Left ventricle myocardium inferior (tissue), 1 donor: ENCODE measurements at places on chromosomes 1 and 21. TPM values are rescaled to one million over a fixed set of nuclear protein-coding genes. Genes with fewer than 3 reads are reported as not detected.

The LCE2A gene
- not detected for total RNA-seq

The TMED5 gene
- total RNA-seq, result 44.0 TPM

DNA sequence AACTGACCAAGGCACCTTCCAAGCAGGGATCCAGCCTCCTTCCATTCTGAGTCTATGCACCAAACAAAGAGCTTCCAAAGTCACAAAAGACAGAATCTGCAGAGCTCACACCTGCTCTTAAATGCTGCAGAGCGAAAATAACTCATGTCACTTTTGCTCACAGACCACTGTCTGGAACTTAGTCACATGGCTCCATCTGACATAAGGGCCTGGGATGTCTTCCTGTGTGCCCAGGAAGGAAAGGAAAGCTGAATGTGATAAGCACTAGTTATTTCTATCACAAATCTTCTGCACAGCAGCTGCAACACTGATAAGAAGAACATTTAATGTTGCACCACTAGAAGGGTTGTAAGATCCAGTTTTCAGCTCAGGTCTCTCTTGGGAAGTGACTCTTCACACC lies 39.5 kb upstream of the SGIP1 start:
- DNase-seq, result no peak

- no peak for DNase-seq
These were observed 919 bp downstream of the CTSS start for GRCh38 chr1:150764617-150765101.

GRCh38 chr1:165570078-165570477 lies 26.3 kb downstream of the LRRC52 start:
- no peak for DNase-seq

- no peak for DNase-seq
These were observed 4.6 kb downstream of the FDPS start for GRCh38 chr1:155313261-155313660.

GRCh38 chr1:101079341-101079740 lies 53.8 kb upstream of the DPH5 start:
- no peak for DNase-seq

DNA sequence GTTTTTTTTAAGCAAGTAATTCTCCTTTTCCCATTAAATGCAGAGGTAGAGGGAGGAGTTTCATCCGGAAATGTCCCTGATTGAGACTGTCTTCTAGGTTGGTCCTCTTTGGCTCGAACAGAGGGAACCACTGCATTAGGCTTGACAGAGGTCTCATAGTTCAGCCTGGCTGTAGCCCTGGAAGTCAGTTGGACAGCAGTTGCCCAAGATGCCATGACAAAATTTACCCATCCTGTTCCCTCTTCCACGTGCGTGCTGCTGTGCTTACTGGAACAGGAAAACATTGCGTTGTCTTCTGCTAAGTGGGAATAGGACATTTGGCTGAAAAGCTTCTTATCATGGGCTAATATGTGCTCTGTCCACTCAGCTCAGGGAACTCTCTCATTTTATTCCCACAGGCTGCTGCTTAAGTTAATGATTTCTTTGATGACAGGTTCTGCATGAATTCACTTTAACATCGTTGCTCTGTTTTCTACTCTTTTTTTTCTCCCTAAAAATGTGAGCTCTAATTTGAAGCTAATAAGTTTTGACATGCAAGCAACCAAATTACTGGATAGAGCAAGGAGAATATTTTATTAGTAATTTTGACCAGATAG lies 18.0 kb downstream of the KCNK1 start:
- no peak for DNase-seq

GRCh38 chr1:203263496-203263895 lies 34.0 kb upstream of the CHIT1 start:
- DNase-seq, result no peak

GRCh38 chr21:23887725-23888306 lies 1719.5 kb downstream of the MRPL39 start:
- no peak for DNase-seq

- peak; percentile 85 for DNase-seq
These were observed 10.1 kb upstream of the MEF2D start for GRCh38 chr1:156510709-156511108.

GRCh38 chr21:26835027-26835713 lies 10.0 kb downstream of the ADAMTS1 start:
- DNase-seq, result no peak
